ENCODE measurements at places on chromosomes 12 and 14.

- DNase-seq: no peak
Observed at GRCh38 chr12:71306808-71307207, 132.8 kb upstream of the LGR5 start.

DNA sequence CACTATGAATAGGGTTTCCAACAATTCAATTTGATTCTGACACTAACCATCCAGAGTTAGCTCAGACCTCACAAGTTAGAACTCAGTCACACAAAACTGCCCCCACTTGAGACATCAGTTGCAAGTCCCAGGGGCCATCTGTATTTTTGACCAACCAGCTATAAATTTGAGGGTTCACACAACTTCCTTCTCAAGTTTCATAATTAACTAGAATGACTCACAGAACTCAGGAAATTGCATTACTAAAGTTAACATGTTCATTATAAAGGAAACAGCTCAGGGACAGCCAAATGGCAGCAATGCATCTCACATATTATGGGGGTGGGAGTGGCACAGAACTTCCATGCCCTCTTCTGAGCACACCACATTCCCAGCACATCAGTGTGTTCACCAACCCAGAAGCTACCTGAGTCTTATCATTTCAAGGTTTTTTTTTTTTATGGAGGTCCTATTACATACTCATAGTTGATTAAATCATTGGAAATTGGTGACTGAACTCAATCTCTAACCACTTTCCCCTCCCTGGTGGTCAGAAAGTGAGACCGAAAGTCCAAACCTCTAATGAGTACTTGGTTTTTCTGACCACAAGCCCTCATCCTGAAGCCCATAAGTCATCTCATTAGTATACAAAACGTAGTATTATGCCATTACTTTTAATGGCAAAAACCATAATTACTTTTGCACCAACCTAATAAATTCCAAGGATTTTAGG is 1721.5 kb upstream of the SEL1L start:
- no peak for DNase-seq

DNA sequence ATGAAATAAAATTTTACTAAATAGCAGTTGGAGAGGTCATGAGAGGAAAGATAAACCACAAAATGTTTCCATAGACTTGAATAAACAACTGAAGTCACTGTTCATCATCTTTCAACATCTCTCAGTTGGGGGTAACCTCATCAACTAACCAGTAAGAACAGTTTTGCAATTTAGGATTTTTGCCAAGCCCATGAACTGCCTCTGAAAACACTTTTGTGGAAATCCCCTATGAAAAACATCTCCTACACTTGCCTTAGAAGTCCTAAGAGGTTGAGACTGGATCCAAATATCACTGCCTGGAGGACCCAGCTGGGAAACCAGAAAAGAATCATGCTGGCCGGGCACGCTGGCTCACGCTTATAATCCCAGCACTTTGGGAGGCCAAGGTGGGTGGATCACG is 273.1 kb downstream of the C12orf50 start:
- DNase-seq: no peak

DNA sequence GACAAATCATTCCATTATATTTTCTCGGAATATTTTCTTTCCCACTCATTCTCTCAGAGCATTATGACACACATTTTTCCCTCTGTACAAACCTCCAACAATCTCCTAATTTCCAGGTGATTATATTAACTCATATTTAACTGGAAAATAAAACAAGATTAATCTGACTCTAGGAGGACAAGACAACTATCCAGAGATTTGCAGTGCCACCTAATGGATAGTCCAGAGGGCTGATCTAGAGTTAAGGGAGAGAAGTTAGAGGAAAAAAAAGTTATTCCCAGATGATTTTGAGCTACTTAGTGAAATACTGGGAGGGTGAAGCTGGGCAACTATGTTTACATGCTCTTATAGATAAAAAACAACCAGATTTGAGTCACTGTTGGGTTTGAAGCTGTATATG is 161.7 kb downstream of the ALX1 start:
- no peak for DNase-seq
